CD4-positive, CD25-positive, alpha-beta regulatory T cell (primary cell): ENCODE measurements at places on chromosomes 1 and 21. TPM values are rescaled to one million over a fixed set of nuclear protein-coding genes. Genes with fewer than 3 reads are reported as not detected.

DNA sequence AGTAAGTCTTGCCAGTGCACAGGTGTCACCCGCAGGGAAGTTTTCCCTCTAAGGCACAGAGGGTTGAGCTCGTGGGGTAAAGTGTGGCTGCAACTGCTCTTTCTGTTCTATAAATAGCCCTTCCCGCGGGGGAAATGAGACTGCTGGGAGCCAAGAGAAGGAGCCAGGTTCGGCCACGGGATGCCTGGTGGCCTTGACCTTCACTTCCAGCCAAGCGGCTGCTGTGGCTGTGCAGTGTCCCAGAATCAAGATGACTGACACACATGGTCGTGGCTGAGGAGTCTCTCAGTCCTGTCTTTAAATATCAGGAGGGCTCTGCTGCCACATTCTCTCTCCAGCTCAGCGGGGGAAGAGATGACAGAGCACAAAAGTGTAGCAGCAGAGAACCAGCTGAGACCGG is 154.1 kb upstream of the VAMP3 start:
- no peaks in the 10 kb centered on the region for H3K27me3 ChIP-seq
- H3K4me1 ChIP-seq = no peaks in the 10 kb centered on the region
- H3K4me3 ChIP-seq = no peak overlapping the region
- no peak overlapping the region for H3K27ac ChIP-seq
- H3K36me3 ChIP-seq = no peaks in the 10 kb centered on the region
- no peak for DNase-seq

The ABCD3 gene
- polyA plus RNA-seq = 19.7 TPM

DNA sequence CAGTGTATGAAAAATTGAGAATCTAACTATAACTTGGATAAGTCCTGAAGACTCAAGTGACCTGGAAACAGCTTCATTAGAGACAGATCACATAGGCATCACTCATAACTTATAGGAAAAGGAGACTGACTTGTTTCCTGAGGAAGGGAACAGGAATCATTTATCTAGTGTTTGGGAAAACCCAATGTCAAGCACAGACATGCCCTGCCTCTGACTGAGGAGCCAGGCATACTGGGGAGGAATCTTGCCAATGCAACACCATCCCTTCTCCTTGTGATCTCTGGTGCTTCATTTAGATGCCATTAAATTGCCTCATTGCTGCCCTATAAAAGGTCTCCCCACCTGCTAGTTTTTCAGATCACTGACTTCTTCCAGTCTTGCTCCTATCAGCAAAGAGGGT is 10.3 kb downstream of the LCE4A start:
- no peak overlapping the region for H3K4me3 ChIP-seq
- H3K4me1 ChIP-seq = no peaks in the 10 kb centered on the region
- no peaks in the 10 kb centered on the region for H3K27me3 ChIP-seq
- H3K27ac ChIP-seq = no peak overlapping the region
- no peaks in the 10 kb centered on the region for H3K36me3 ChIP-seq

DNA sequence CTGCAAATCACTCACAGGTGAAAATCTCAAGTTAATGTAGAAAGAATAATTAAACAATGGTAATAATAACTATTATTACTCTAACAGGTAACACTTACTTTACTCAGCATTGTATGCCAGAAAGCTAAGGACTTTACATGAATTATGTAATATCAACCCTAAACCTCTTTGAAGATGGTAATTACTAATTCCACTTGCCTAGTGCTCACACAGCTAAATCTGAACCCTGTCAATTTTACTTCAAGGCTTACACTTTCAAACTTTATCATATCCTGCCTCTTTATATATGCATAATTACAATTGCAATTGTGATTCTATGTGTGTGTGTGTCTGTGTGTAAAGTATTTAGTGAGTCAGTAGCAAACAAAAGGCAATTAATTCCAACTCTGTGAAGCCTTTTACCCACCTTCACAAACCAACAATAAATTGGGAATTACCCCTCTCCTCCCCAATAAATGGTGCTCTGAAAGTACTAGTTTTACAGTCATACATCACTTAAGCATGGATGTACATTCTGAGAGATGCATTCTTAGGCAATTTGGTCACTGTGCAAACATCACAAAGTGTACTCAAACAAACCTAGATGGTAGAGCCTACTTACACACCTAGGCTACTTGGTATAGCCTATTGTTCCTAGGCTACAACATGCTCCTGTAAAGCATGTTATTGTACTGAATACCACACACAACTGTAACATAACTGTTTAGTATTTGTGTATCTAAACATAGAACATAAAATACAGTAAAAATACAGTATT is 5.9 kb downstream of the ZNF644 start:
- H3K4me3 ChIP-seq = peak overlapping the region; percentile 37
- peaks cover 2% of the 10 kb centered on the region for H3K36me3 ChIP-seq
- DNase-seq = no peak
- H3K27ac ChIP-seq = no peak overlapping the region
- peaks cover 66% of the 10 kb centered on the region for H3K4me1 ChIP-seq

DNA sequence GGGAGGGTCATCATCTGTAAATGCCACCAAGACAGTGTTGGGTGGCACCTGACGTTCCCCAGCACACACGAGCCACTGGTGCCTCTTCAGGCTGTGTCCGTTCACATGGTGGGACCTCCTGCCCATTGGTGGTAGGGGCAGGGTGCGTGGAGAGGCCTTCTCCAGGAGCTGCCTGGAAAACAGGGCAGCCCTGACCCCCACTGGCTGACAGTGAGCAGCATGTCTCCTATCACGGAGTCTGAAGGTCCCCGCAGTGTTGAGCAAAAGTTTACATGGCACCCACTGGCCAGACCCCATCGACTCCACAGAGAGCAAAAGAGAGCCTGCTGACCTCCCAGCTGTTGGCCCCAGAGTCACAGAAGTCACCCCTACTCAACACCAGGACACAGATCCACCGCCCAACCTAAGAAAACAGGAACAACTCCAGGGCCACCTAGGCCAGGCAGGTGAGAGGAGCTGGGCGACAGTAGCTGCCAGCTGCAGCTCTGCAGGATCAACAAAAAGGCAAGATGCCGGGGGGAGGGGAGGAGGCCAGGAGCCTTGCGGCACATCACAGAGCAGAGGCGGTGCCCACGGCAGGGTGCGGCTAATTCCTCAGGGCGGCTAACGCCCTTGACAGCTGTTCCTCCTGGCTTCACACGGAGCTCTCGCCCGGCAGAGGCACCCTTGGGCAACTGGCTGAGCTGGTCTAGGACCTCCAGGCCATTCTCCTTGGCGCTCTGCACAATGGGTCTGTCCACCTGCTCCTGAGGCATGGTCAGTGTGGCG is 14.4 kb upstream of the IFI6 start:
- H3K4me1 ChIP-seq = no peaks in the 10 kb centered on the region
- DNase-seq = no peak
- H3K27ac ChIP-seq = no peak overlapping the region
- no peaks in the 10 kb centered on the region for H3K36me3 ChIP-seq

- H3K4me1 ChIP-seq = no peaks in the 10 kb centered on the region
- H3K27me3 ChIP-seq = no peaks in the 10 kb centered on the region
- no peak overlapping the region for H3K27ac ChIP-seq
- DNase-seq = no peak
- no peak overlapping the region for H3K4me3 ChIP-seq
- H3K36me3 ChIP-seq = no peaks in the 10 kb centered on the region
Observed at GRCh38 chr21:39842741-39843459, 24.3 kb upstream of the PCP4 start.

The SPRR1A gene
- polyA plus RNA-seq = not detected

- no peaks in the 10 kb centered on the region for H3K27me3 ChIP-seq
- peaks cover 33% of the 10 kb centered on the region for H3K4me1 ChIP-seq
- peaks cover 72% of the 10 kb centered on the region for H3K36me3 ChIP-seq
- DNase-seq = no peak
- H3K27ac ChIP-seq = peak overlapping the region; percentile 33
- H3K4me3 ChIP-seq = no peak overlapping the region
Observed at GRCh38 chr1:9730096-9730901, 78.8 kb downstream of the PIK3CD start.
